ENCODE measurements at places on chromosomes 13 and 19. TPM values are rescaled to one million over a fixed set of nuclear protein-coding genes. Genes with fewer than 3 reads are reported as not detected.

The TUBB4A gene
- total RNA-seq: 116 TPM

The ZNF844 gene
- 11.6 TPM for total RNA-seq

The LRRC25 gene
- 0.25 TPM for total RNA-seq

The KIR3DL1 gene
- not detected for total RNA-seq

The NXNL1 gene
- total RNA-seq: not detected

The LHB gene
- not detected for total RNA-seq

The FCER2 gene
- total RNA-seq: under 0.01 TPM

All from temporal lobe (tissue), 4 donors.